ENCODE measurements at places on chromosomes 5 and 9. TPM values are rescaled to one million over a fixed set of nuclear protein-coding genes. Genes with fewer than 3 reads are reported as not detected.
A peak's percentile ranks its signal among the peaks of the same experiment; 100 is the strongest.

The TMEM267 gene
- total RNA-seq = 14.2 TPM

DNA sequence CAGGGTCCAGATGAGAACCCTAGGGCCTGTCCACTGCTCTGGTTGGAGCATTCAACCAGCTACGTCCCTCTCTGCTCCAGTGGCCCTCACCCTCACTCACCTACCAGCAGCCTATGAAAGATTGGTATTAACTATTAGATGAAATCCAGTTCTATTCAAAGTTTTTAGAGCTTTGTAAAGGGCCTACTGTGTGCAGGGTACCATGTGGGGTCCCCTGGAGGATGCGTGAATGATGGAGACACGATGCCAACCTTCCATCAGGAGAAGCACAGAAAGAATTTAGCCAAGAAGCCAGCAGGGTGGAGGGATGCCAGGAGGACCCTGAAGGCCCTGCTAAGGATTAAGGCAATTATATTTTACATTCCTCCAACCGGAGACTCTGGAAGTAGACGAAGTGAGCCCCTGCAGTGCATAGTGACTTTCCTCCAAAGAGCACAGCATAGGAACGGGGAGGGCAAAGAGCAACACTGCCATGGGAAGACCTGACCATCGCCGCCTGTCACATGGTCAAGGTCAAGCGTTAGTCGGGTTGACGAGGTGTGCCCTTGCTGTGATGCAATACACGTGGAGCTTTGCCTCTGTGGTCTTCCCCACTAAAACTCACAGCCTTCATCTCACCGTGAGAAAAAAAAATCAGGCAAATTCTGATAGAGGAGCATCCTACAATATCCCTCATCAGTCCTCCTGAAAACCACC is 22.8 kb upstream of the ANKRD33B start:
- DNase-seq = no peak

GRCh38 chr9:130837643-130838042 is 2.6 kb downstream of the ABL1 start:
- DNase-seq = no peak

- DNase-seq = no peak
Measured at GRCh38 chr5:112014783-112015395, 257.9 kb upstream of the NREP start.

GRCh38 chr9:99822806-99823591 is 1.3 kb downstream of the NR4A3 start:
- DNase-seq = peak; percentile 35

DNA sequence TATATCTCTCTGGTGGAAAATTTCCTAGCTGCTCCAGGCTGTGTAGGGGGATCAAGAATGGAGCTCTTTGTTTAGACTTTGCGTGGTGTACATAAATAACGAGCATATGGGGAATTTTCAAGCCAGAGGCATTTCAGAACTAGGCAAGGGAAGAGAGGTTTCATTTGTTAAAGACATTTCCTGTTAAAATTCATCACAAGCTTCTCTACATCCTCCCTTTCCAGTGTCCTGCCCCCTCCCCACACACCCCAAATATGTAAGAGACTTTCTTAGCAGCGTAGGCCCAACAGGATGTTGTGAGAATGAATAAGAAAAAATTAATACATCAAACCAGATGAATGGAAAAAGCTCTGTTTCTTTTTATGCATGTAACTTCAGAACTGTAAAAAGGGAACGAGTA is 150.3 kb downstream of the GPBP1 start:
- no peak for DNase-seq

The ADGRD2 gene
- not detected for total RNA-seq

GRCh38 chr5:95818181-95819147 is 4.1 kb downstream of the GLRX start:
- no peak for DNase-seq

DNA sequence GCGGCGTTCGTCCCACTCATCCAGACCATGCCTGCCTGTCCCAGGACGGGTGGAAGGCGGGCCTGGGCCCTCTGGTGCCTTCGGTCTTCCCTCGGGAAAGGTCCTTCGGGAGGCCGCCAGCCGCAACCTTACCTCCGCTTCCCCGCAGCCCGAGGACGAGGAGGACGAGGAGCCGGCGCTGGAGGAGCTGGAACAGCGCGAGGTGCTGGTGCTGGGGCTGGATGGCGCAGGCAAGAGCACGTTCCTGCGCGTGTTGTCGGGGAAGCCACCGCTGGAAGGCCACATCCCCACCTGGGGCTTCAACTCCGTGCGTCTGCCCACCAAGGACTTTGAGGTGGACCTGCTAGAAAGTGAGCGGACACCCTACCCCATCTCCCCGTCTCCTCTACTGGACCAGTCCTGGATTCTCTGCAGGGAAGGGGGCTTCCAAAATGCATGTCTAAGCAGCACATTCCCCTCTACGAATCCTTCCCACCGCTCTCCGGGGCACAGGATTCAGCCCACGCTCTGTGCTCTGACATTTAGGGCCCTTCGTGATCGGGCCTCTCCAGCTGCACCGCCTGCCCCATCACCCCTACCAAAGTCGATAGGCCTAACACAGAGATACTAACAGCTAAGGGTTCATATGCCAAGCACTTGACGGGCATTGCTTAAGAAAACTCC is 1.1 kb downstream of the ARL10 start:
- DNase-seq = no peak

DNA sequence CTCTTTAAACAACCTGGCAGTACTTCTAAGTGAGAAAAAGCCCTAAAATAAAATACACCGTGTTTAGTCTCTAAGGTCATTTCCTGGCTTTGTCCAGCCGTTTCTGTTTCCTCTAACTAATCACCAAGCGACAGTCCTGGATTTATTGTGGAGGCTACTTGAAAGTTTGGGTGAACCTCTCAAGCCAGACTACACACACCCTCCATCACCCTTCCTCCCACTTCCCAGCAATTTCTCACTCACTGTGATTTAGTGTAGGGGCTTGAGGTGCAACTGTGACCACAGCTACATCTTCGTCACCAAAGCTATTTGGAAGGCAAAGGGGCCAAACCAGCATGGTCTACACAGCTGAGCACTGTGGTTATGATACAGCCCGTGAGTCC is 240.0 kb upstream of the SLC24A2 start:
- no peak for DNase-seq

DNA sequence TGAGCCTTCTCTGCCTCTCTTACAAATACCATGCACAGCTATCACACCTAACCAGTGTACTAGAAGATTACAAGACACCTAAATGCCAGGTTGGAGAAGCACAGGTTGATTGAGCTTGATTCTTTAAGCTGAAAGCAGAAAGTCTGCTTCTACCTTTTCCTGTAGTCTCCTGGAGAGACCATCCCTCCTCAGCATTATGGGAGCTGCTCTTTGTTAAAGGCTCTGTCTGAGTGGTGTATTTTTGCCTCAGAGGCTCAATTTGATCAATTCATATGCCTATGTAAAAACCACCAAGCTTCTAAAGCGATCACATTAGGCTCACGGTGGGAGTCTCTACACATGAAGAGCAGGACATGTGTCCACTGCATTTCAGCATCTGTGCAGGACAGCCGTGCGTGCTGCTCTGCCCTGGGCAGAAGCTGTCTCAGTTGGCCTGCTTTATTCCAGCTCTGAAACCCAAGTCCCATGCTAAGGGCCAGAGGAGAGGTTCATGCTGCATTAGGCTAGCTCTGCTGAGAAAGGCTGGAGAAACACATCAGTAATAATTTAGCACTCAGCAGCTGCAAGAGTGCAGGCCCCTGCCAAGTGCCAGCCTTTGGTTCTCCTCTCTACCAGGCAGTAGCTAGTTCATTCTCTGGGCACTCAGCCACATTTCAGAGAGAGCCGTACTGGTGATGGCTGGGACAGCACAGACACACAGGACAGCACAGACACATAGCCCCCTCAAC is 41.7 kb downstream of the TMEM167A start:
- DNase-seq = peak; percentile 11

The EDIL3 gene
- total RNA-seq = 45.5 TPM

Data from urinary bladder (tissue), 4 donors.